ENCODE measurements at places on chromosomes 6 and 20. TPM values are rescaled to one million over a fixed set of nuclear protein-coding genes. Genes with fewer than 3 reads are reported as not detected.

POLR3F gene
- 31.7 TPM for total RNA-seq

ELOVL4 gene
- total RNA-seq = not detected

ZNF335 gene
- total RNA-seq = 13.2 TPM

LGSN gene
- total RNA-seq = not detected

MYL9 gene
- total RNA-seq = not detected

ESR1 gene
- total RNA-seq = 4.1 TPM

TRDN gene
- total RNA-seq = not detected

AIF1 gene
- 0.76 TPM for total RNA-seq

- no peak overlapping the region for H3K27ac ChIP-seq
- H3K4me3 ChIP-seq = no peak overlapping the region
- no peak for DNase-seq
Observed at GRCh38 chr20:33370291-33370690, 31.0 kb downstream of the CDK5RAP1 start.

DNA sequence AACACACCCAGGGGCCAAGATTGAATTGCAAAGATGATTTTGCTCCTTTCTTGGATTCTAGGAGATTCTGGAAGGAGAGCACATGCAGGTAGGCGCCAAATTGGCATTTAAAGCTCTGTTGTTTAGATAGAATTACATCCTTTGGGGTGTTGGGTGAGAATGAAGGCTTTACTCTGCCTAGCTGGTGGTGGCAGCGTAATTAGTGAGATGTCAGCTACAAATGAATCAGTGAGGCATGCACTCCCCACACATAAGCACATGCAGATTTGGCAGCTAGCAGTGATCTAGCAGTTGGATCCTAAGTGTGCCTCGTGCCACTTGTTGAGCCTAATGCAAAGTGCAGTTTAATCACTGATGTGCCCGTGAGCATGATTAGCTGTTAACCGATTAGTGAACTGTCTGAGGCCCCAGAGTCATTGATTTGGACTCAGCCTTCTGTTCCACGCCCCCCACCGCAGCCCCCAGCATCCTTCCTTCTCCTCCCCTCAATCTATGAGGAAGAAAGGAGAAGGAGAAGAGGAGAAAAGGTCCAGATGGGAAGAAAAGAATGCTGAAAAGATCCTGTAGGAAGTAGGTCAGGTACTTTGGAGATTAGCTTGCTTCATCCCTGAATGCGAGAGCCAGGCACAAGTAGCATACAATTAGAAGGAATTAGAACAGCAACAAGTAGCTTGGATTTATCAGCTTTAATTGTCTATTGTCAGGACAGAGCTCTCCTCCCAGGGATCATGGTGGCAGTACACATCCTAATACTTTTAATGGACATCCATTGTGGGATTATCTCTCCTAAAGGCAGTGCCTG lies 6.0 kb upstream of the PRDM1 start:
- H3K4me1 ChIP-seq = peaks cover 30% of the 10 kb centered on the region
- DNase-seq = no peak
- no peaks in the 10 kb centered on the region for H3K27me3 ChIP-seq
- H3K4me3 ChIP-seq = no peak overlapping the region

DNA sequence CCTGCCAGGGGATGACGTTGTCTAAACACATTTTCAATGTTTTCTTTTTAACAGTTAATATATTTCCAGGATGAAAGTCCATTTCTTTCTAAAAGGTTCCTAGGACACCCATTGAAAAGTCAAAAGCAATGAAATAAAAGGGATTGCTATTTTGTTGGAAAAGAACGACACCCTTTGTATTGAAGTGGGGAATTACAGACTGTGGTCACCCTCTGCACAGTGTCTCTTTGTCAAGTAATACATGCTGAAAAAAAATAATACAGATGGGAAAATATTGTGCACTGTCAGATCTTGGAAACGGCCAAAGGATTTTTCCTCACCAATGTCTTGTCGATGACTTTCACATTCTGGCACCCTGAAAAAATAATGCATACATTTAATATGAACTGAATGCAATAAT lies 56.9 kb downstream of the HAO1 start:
- no peaks in the 10 kb centered on the region for H3K4me1 ChIP-seq
- no peak overlapping the region for H3K27ac ChIP-seq
- no peak overlapping the region for H3K4me3 ChIP-seq
- H3K27me3 ChIP-seq = no peaks in the 10 kb centered on the region

- H3K4me1 ChIP-seq = no peaks in the 10 kb centered on the region
- no peak for DNase-seq
- H3K4me3 ChIP-seq = no peak overlapping the region
- H3K27ac ChIP-seq = no peak overlapping the region
- H3K36me3 ChIP-seq = no peaks in the 10 kb centered on the region
Observed at GRCh38 chr6:162307865-162308264, 419.7 kb downstream of the PRKN start.

GRCh38 chr6:146224449-146224848 lies 195.6 kb downstream of the GRM1 start:
- H3K4me3 ChIP-seq = no peak overlapping the region
- H3K4me1 ChIP-seq = no peaks in the 10 kb centered on the region
- DNase-seq = no peak
- no peaks in the 10 kb centered on the region for H3K36me3 ChIP-seq
- no peak overlapping the region for H3K27ac ChIP-seq
- no peaks in the 10 kb centered on the region for H3K27me3 ChIP-seq

- peaks cover 23% of the 10 kb centered on the region for H3K36me3 ChIP-seq
- H3K27me3 ChIP-seq = no peaks in the 10 kb centered on the region
- H3K4me1 ChIP-seq = peaks cover 78% of the 10 kb centered on the region
- H3K4me3 ChIP-seq = peak overlapping the region; percentile 39
- peak overlapping the region; percentile 95 for H3K27ac ChIP-seq
Observed at GRCh38 chr6:31578184-31579118, 3.1 kb downstream of the TNF start.

DNA sequence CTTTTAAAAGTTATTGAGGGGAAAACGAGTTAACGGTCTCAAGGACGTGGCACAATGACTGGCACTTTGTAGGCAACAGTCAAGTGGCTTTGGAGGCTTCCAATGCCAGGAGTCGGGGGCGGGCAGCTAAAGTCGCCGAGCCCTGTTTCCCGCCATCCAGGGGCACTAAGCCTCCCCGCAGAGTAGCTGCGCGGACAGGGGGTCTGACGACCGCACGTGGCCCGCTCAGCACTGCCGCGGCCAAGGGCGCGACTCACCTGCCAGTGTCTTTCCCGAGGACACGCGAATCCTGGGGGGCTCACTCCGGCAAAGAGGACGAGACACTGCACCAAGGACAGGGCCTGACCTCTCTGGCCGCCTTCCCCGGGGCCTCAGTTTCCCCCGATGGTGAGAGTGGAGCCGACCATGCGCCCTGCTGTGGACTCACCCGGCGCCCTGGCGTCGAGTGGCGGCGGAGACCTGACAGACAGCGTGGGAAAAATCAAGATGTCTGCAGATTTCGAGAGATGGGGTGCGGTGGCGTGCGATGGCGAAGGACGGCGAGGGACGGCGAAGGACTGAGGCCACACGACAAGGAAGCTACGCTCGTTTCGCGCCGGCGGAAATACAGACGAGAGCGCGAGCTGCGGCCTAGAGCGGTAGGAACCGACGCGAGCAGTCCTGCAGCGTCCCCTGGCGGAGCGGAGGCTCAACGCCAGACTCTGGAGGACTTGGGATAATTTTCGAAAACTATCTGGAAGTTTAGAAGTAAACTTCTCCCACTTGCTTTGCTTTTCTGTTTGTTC lies at the start of gene SNHG17:
Gene SNHG17 (minus strand): TSS at position 559 of the 785 bp plus-strand sequence.
- H3K27me3 ChIP-seq = no peaks in the 10 kb centered on the region
- H3K4me3 ChIP-seq = peak within 1 kb of the TSS; percentile 97
- peaks cover 43% of the 10 kb centered on the region for H3K36me3 ChIP-seq
- peak; percentile 98 for DNase-seq
- H3K27ac ChIP-seq = peak within 1 kb of the TSS; percentile 87

DNA sequence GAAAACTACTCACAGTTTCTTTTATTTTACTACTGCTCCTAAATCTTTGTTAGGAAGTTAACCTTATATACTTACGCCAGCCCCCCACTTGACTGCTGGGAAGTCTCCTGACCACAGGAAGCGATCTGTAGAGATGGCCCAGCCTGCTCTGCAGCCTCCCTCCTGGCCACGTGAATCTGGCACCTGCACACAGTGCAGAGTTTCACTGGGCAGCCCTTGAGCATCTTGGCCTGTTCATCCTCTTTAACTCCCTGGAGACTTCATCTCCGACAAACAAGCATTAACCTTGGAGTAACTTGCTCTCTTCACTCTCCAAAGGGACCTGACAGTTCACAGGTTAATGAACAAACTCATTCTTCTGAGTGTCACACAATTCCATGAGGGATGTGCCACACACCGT lies 294.1 kb downstream of the BTBD9 start:
- no peaks in the 10 kb centered on the region for H3K4me1 ChIP-seq
- no peak overlapping the region for H3K27ac ChIP-seq
- H3K4me3 ChIP-seq = no peak overlapping the region
- no peak for DNase-seq

DNA sequence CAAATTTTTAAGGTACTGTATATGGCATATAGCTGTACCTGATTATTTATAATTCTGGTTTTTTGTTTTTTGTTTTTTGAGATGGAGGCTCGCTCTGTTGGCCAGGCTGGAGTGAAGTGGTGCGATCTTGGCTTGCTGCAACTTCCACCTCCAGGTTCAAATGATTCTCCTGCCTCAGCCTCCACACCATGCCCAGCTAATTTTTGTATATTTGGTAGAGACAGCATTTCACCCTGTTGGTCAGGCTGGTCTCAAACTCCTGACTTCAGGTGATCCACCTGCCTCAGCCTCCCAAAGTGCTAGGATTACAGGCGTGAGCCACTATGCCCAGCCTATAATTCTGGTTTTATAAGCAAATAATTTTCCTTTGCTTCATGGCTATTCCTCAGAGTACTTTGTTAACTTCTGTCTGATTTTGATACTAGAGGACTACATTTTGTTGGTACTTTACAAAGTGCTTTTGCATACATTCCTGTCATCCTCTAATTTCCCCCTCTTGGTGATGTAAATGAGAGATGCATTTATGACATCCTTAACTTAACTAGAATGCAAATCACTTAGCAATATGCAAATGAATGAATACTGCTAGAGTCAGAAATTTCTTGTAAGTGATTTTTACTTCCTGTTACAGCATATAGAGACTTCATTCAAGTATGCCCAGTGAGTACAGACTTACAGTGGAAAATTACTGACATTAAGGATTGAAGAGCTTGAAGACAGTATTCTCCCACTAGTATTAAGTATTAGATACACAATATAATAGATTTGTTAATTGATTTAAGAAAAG lies 35.7 kb upstream of the ARID1B start:
- DNase-seq = peak; percentile 78
- H3K27me3 ChIP-seq = no peaks in the 10 kb centered on the region
- H3K4me3 ChIP-seq = peak overlapping the region; percentile 34
- no peaks in the 10 kb centered on the region for H3K36me3 ChIP-seq

DNA sequence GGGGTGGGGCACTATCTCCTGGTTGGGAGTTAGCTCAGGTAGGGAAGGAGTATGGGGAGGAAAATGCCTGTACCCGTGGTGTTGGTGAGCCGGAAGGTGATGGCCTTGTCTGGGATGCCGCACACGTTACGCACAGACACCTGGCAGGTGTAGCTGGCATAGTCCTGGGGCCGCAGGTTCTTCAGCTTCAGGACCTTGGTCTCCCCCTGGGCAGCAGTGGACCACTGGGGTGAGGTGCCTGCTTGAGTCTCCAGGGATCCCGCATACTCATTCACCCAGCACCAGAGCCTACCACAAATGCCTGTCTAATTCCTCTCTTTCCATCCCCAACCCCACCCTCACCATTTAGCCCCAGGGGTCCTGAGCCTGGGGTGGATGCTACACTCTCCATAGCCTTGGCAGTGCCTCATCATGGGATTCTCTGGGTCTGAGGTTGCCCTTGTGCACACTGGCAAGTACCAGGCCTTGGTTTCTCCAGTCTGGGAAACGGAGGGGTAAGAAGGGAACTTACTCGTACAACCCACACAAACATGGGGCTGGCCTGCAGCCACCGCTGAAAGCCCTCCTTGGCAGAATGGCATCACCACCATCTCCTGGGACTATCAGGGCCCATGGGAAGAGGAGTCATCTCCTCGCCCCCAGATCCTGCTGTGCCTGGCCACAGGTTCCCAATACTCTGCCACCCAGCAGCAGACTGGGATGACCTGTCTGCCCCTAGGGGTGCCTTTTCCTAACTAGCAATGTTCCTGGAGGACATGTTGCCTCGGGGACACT lies 42.8 kb downstream of the MDGA1 start:
- no peaks in the 10 kb centered on the region for H3K36me3 ChIP-seq
- no peaks in the 10 kb centered on the region for H3K4me1 ChIP-seq
- no peak for DNase-seq
- H3K27me3 ChIP-seq = no peaks in the 10 kb centered on the region
- no peak overlapping the region for H3K4me3 ChIP-seq

GRCh38 chr20:37408302-37409193 lies 62.6 kb downstream of the SRC start:
- 0 out of 2 replicates have a peak, but pooled peaks cover 2% of the 10 kb centered on the region for H3K27me3 ChIP-seq
- H3K36me3 ChIP-seq = no peaks in the 10 kb centered on the region
- DNase-seq = no peak
